Activated CD8-positive, alpha-beta memory T cell treated with anti-CD3 and anti-CD28 coated beads for 1 hour (primary cell): ENCODE measurements at places on chromosomes 5 and 9.

DNA sequence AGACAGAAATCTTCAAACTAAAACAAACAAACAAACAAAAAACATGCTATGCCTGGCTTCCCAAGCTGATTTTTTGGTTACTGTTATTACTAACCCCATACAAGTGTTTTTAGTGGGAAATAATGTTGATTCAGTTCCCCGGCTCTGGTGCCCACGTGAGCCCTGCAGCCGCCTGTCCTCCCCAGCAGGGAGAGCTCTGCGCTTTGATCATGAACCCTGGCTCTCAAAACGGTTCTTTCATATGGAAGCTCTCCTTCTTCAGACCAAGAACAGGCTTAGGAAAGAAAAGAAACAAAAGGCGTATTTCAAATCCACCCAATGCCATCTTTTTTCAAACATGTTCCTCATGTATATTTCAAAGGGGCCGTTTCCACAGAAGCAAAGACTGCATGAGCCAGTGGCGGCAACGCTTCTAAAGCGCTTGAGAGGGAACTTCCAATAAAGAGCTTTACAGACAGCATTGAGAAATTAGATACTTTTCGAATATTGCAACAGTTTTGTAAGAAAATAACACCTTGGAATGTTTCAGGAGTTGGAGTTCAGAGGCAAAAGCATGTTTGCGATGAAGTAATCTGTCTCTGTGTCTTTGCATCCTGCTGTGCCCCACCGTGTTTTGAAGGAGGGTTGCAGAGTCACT, 74.8 kb downstream of the ICE1 start:
- DNase-seq: no peak

GRCh38 chr5:172553903-172554302, 87.2 kb upstream of the NEURL1B start:
- DNase-seq: no peak

GRCh38 chr5:645421-645820, 33.3 kb downstream of the CEP72 start:
- DNase-seq: no peak

GRCh38 chr5:89028595-89029285, 145.8 kb upstream of the MEF2C start:
- no peak for DNase-seq

DNA sequence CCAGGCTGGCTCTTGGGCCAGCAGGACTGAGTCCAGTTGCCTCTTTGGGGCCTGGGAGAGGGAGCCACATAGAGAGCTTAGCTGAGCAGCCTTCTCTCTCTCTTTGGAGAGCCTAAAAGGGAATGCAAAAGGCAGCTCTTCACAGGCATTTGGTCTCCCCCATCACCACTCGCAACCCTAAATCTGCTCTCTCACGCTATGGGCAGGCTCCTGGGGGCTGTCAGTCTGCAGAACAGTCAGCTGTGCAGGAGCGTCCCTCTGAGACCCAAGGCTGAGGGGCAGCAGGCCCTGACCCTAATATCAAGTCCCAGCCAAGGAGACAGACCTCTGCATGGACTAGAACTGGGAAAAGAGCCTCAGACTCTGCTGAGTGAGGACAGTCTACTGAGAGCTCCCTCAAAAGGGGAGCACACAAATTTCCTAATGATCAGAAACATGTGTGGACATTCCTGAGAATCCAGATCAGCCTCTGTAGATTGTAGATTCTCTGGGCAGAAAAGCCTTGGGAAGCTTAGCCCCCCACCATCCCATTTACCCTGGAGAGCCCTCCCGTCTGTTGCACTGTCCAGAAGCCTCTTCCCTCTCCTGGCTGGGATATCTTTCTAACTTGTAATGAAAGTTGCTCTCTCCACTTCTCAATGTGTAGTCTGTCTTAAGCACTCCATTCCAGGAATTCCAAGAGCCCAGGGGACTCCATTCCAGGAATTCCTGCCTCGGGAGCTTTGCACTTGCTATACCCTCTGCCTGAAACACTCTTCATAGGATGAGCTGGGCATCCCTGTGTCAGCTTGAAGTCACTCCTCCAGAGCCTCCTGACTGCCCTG, 79.4 kb downstream of the FAM114A2 start:
- DNase-seq: no peak

DNA sequence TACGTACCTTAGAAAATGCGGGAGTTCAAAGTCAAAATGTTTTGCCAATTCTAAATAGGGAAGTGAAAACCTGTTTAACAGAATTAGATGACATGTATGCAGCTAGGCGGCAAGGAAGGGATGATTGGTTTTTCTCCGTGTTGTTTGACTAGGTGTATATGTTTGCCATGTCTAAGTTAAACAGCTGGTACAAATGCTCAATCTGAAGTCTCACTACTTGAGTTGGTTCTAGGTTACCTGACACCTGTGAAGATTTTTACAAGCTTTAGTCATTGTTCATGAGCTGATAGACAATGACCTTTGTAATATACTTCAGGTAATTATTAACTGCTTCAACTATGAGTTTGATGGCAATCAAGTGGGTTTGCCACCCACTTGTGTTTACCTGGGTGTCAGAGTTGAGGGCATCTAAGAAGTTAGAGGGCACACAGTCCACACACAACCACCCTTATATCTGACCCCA, 74.3 kb downstream of the SLC44A1 start:
- no peak for DNase-seq

GRCh38 chr9:21141427-21141882, at the start of gene IFNW1:
Gene IFNW1 (minus strand): TSS chr9:21141832. CDS start chr9:21141570, 262 bp downstream.
- no peak for DNase-seq

GRCh38 chr5:151798674-151799073, 26.9 kb downstream of the G3BP1 start:
- DNase-seq: no peak

GRCh38 chr5:61306531-61307131, 25.4 kb upstream of the ZSWIM6 start:
- no peak for DNase-seq

- DNase-seq: no peak
Observed at GRCh38 chr9:92492781-92493401, 10.6 kb upstream of the ASPN start.

- DNase-seq: no peak
Observed at GRCh38 chr9:18623221-18624079, 149.5 kb downstream of the ADAMTSL1 start.

- DNase-seq: no peak
Observed at GRCh38 chr5:159825551-159826051, 90.7 kb upstream of the ADRA1B start.

DNA sequence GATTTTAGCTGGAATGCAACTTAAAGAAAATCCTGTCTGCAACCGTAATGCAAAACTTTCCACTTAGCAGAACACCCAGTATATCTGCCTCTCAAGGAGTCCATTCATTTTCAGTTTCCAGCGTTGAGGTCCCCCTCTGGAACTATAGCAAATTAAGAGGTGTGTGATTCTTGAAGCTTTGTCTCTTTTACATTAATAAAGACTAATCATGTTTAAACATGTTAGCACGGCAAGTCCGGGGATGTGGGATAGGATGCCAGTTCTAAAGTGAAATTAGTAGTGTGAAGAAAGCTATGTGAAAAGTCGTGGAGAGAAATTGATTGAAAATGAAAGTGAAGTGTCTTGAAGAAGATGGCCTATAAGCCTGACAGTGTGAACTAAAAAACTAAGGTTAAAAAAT, 429.1 kb downstream of the NR2F1-AS1 start:
- DNase-seq: no peak

DNA sequence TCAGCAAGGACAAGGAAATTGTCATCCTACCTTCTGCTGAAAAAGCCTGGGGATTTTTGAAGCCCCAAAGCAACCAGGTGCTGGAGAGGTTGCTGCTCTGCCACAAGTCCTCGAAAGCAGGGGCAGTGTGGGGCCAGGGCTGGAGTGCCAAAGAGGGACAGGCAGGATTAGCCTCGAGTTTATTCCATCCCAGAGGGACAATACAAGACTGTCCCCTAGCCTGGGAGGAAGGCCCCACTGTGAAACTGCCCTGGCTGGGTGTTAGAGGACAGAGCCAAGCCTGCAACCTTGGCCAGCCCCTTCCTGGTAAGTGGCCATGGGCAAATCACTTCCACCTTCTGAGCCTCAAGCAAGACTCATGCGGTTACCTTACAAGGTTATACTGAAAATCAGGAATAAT, 55.1 kb downstream of the WHRN start:
- DNase-seq: no peak

- no peak for DNase-seq
Observed at GRCh38 chr9:72037571-72037970, 22.8 kb downstream of the C9orf57 start.

- DNase-seq: no peak
Observed at GRCh38 chr9:22446950-22447617, 460 bp downstream of the DMRTA1 start.

DNA sequence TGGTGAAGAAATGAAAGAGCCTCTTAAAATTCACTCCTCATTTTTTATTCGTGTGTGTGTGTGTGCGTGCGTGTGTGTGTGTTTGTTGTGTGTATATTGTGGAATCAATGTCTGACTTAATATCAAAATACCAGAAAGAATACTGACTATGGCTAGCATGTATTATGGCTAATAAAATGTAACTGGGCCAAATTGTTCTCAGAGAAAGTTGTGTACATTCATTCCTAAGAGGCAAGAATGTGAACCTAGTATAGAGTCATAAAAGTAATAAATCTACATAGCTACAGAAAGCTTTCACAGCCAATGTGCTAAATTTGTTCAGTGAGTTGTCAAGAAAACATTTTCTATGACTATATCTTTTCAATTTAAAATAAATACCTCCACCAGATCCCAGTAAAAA, 211.5 kb downstream of the EBF1 start:
- DNase-seq: no peak

DNA sequence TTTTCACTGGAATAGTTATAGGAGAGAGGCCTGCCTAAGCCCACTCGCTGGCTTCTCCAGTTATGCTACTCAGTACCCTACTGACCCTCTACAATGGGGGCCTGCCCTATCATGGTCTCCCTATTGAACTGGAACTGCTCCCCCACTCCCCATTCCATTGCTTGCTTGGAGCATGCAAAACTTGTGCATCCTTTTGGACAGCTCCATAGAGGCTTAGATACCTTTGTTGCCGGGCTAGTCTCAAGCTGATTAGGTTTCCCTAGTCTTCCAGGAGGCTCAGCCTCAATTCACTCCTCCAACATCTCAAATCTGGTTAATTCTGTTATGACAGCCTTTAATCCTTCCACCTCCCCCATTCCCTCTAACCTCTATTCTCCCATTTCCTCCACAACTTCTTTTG, 39.9 kb downstream of the KIF24 start:
- DNase-seq: no peak

GRCh38 chr9:97438257-97438656, 26.4 kb downstream of the TDRD7 start:
- no peak for DNase-seq

DNA sequence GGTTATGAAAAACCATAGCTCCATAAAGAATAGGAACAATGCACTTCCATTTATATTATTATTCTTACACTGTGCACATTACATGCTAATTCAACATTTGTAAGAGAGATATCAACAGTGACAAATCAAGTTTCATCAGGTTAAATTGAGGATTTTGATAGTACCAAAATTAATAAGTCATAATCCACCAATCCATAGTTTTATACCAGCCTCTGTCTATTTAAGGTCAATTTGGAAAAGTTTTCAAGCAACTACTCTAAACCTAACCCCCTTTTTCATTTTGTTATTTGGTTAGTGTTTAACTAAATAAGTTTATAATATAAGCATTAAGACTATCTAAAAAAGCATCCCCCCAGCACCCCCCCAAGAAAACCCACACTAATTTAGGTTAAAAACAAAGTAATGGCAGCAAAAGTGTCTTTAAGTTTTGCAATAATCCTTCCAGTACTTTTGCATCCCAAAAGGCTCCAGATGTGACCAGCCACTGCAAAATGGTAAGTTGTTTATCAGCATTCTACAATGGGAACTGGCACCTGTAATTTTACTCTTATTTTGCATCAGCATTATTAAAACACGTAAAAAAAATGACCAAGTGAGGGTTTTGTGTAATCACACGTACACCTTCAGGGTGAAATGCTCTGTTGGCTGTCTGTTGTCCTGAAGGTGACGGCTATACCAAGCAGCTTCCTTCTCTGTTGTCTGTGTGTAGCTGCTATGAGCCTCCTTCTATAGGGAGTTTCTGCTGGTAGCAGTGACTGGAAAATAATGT, 36.8 kb upstream of the SSBP2 start:
- DNase-seq: no peak

DNA sequence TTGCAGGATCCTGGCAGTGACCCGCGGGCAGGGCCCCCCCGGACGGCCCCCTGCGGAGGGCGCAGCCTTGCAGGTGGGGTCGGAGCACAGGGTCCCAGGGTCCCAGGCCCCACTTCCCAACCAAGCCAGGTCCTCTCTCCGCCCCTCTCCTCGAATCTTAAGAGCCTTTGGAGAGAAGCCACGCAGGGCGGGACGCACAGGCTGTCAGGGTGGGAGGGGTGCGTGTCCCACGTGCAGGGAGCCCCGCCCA, 18.4 kb upstream of the EGFL7 start:
- DNase-seq: no peak

- no peak for DNase-seq
Observed at GRCh38 chr5:88925692-88926490, 42.9 kb upstream of the MEF2C start.

DNA sequence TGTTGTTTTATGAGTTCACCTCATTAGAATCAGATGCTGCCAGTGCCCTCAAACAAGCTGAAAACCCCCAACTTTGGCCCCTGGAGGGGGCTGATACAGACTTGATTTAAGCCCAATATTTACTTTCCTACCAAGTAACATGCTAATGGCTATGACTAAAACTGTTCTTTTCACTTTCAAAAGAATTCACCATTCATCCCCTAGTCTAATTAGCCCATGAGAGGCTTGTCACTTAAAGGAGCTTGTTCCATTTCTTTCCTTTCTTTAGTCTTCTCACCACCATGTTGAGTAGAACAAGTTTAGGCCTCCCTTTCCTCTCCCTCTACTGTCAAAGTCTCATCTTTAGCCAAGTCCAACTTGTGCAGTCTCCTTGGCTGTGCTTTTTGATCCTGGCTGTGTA, 50.4 kb downstream of the EPB41L4B start:
- no peak for DNase-seq

DNA sequence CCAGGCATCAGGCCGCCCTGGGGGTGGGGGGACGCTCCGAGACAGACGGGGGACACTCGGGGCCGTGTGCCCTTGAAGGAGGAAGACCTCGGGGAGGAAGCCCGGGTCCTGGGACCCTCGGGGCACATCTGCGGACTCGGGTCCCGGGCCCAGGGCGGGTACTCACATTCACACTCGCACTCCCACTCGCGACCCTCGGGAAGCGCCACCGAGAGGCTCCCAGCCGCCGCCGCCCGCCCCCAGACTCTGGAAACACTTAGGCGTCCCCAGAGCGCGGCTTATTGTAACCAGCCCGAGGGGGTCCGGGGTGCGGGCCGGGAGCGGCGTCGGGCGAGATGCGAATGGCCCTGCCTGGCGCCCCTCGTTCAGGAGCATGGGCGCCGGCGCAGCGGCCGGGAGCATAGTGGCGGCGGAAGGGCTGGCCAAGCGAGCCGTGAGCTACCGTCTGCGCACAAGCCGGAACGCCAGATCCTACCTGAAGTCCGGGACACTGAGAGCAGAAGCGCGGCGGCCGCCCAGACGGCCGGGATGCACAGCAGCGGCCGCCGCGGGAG, 559 bp downstream of the ROR2 start:
- no peak for DNase-seq

GRCh38 chr9:91195372-91196012, 166.2 kb downstream of the AUH start:
- no peak for DNase-seq
